Right atrium auricular region (tissue), 2 donors: ENCODE measurements at places on chromosomes 12 and 14. TPM values are rescaled to one million over a fixed set of nuclear protein-coding genes. Genes with fewer than 3 reads are reported as not detected.

DNA sequence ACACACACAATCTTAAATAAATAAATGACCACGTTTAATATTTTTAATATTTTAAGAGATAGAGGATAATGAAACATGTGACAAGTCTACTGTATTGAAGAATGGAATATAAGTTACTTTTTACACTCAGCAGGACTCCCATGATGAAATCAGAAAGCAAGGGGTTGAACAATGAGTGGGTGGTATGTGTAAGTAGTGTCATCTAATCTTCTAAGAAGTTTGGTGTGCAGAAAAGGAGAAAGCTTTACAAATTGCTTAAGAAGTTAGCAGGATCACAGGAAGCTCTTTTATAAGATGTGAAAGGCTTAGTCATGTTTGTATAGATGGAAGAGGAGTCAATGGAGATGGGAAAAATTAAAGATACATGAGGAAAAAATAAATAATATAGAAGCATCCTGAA is 47.8 kb downstream of the SLC15A5 start:
- DNase-seq = no peak

DNA sequence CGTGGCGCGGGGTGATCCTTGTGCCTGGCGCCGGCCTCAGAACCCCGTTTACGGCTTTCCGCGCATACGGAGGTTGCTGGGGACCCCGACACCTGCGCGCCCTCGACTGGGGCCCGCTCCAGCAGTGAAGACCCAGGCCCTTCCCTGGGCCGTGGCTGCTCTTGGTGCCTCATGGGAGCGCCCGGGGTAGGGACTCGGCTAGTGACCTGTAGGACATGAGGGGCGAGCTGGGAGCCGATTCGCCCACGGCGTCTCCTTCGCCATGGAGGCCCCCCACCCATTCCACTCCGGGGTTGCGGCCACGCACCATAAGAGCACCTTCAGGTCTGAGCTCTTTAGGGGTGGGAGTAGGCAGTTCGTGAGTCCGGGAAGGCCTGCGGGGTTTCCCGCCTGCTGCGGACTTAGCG is 14.2 kb upstream of the PAX9 start:
- no peak for DNase-seq

DNA sequence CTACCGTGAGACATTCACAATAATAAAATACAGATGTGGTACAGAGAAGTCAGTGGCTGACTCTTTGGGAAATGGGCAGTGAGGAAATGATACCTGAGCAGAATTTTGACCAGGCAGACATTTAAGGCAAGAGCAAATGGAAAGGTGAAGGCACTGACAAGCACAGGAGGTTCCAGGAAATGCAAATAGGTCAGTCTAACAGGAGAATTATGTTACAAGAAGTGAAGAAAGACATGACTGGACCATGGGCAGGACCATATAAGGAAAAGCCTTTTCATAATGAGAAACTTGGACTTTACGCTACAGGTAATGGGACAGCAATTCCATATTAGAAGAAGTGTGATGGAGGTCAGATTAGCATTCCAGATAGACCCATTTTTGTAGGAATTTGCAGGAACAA is 338.9 kb downstream of the PDZRN4 start:
- no peak for DNase-seq

DNA sequence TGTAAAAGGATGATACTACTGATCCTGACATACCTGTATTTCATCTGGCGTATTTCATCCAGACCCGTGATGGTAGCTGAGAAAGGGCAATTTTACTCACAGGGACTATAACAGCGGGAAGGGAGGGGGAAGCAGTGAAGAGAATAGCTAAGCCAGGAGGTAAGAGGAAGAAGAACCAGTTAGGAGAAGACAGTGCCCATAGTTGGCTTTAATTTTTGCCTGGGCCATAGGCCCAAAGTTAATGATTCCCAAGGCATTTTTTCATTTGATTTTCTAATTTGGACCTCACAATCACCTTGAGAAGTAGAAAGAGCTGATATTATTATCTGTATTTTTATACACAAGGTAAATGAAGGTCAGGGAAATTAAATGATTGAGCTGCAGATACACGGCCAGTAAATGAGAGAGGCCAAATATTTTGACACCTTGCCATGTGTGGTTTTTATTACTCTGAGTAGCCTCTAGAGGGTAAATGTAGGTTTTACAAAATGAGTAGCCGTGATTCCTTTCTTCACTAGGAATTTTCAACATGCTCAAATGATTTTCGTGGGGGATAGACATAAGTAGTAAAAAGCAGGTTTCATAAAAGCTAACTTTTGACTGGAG is 382.2 kb downstream of the FUT8 start:
- no peak for DNase-seq

Gene P2RX2
- total RNA-seq = not detected

Gene CHGA
- not detected for total RNA-seq

Gene IL26
- not detected for total RNA-seq

Gene ADAMTS20
- not detected for total RNA-seq
